ENCODE measurements at places on chromosomes 7 and 10. TPM values are rescaled to one million over a fixed set of nuclear protein-coding genes. Genes with fewer than 3 reads are reported as not detected.

Gene RTKN2
- total RNA-seq, result 0.09 TPM

Gene MOSPD3
- 11.1 TPM for total RNA-seq

Gene VAX1
- total RNA-seq, result not detected

Gene RNF148
- 0.61 TPM for total RNA-seq

Gene DNA2
- 3.8 TPM for total RNA-seq

Gene PLCE1
- total RNA-seq, result 12.4 TPM

Gene SLC26A5
- total RNA-seq, result not detected

Gene UBTD1
- total RNA-seq, result 27.6 TPM

Gene DDX50
- total RNA-seq, result 24.1 TPM

Gene ACHE
- 13.7 TPM for total RNA-seq

Gene C7orf57
- not detected for total RNA-seq

Gene LOXL4
- total RNA-seq, result 0.59 TPM

Gene DENND11
- total RNA-seq, result 11.4 TPM

Gene CFAP46
- 1.7 TPM for total RNA-seq

Gene CCDC136
- 6.5 TPM for total RNA-seq

GRCh38 chr7:35463751-35464150, 209.9 kb upstream of the TBX20 start:
- no peak for DNase-seq

- peak; percentile 42 for DNase-seq
Observed at GRCh38 chr7:44067064-44067951, 1.9 kb upstream of the PGAM2 start.

DNA sequence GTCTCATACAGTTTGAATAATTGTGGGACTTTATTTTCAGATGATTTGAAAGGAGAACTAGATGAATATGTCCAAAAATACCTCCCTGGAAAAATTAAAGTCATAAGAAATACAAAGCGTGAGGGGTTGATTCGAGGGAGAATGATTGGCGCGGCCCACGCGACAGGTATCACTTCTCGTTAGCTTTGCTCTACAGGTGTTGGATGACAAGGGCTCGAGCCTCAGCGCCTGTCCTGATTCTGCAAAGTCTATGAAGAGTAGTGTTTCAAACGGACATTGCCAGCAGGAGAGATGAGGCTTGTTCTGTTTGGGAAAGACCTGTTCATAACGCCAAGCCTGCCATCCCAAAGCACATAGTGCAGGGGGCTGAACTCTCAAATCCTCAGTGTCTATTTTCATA, 79.7 kb downstream of the GALNT11 start:
- DNase-seq, result no peak

DNA sequence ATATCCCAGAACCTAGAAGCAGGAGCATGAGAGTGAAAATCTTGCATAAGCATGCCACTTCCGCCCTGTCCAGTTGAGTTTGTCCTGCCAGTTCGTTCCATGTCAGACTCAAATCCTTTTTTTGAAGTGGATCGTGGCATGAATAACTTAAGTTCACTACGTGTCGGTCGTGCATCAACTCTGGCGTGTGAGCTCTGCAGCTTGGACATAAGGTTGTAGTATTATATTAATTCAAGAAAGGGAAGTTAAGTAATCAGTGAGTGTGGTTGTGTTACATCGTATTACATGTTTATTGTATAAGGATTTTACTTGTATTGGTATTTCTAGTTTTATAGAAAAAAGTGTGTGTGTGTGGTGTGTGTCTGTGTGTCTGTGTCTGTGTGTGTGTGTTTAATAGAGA, 23.0 kb downstream of the CDC123 start:
- DNase-seq, result no peak

DNA sequence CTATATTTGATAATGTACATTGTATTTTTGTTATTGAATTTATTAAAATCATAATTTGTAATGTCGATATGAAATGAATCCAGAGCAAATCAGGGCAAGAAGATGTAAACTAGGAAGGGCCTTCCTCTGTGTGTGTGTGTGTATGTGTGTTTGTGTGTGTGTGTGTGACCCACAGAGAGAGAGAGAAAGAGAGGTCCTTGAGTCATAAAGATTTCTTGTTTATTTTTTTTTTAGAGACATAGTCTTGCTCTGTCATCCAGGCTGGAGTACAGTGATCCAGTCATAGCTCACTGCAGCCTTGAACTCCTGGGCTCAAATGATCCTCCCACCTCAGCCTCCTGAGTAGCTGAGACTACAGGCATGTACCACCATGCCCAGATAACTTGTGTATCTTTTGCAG, 50.7 kb downstream of the INPP5F start:
- DNase-seq, result no peak

DNA sequence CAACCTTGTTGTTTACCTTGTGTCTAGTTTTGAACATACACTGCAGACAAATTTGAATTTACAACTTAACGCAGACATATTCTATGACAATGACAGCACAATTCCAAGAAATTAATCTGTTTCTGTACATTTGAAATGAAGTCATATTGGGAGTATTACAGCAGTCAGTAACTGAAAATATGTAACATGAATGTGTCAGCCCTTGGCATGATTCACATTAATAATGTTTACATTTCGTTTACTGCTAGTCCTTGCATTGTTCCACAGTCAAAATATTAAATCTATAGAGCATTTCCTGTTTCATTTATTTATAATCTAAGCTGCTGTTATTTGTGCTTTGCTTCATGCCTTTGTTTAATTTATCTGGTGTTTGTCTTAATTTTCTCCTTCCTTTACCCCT, 80.4 kb downstream of the NOC3L start:
- DNase-seq, result no peak

DNA sequence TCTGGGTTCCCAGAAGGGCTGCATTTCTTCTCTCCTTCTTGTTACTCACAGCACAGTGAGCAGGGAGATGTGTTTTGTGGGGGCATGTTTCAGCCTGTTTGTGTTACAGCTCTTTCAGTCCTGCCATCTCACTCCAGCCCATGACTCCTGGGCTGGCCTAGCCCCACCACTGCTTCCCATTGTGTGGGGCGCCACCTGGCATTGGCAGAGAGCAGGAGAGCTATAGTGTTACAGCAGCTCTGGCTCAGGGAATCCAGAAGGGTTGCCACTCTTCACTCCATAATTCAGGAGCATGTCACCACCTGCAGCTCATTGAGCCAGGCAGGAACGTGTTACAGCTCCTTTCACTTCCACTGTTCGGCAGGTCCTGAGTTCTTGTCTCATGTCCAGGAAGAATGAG, 30.0 kb downstream of the CLDN12 start:
- no peak for DNase-seq

DNA sequence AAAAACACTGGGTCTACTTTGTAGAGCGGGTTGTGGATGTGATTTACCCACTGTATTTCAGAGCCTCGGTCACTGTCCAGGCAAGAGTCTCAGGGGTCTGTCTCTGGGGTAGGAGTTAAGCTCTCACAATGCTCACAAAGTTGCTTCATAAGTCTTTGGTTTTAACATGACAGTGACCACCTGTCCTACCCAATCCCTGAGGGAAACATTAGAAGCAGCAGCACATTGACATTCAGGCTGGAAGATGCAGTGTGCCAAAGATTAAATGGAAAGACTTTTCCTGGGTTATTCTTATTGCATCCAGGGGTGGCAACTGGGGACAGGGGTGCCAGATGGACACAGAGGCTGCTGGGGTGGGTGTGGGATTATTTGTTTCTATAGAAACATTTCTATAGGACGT, 330.0 kb downstream of the RNLS start:
- no peak for DNase-seq

GRCh38 chr10:109996225-109996624, 11.6 kb upstream of the ADD3 start:
- DNase-seq, result no peak

GRCh38 chr10:7572391-7572790, 94.4 kb downstream of the ITIH5 start:
- peak; percentile 60 for DNase-seq

GRCh38 chr10:114021717-114022680, 21.7 kb upstream of the ADRB1 start:
- DNase-seq, result peak; percentile 92

- no peak for DNase-seq
Observed at GRCh38 chr7:133095119-133095671, 13.3 kb upstream of the CHCHD3 start.

DNA sequence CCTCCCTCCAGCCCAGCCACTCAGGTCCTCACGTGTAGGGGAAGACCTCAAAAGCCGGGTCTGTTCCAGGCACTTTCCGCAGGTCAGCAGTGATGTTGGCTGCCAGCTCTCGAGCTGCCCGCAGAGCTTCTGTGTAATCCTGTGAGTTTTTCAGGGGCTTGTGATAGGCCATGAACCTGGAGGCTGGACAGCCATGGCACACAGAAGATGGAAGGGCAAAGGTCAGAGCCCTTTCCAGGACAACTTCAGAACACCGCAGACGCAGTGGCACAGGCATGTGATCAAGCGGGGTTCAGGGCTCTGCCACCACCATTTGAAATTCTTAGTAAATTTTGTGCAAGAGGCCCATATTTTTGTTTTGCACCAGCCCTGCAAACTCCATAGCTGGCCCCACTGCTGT, 24.0 kb downstream of the NPC1L1 start:
- no peak for DNase-seq

DNA sequence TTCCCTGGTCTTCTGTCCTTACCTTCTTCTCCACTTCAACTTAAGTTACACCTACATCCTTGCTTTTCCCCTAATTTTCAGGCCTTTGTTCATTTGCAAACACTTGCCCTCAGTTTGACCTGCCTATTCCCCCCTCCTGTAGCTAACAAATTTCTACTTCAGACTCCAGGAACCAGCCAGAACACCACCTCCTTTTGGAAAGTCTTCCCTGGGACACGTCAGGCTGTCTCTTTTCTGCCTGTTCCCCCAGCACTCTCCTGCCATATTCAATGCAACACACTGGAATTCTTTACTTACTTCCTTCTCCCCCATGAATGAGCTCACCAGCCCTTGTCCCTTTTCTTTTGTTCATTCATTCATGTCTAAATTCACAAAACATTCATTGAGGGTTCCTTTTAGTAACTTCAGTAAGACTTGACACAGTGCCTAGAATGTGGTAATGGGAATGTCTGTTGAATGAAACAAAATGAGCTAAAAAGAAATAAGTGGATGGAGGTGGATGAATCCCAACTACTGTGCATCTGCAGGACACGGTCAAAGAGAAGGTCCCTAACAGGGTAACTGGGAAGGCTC, 478.0 kb downstream of the KCNMA1 start:
- no peak for DNase-seq

- DNase-seq, result no peak
Observed at GRCh38 chr7:124086843-124087242, 54.0 kb upstream of the TMEM229A start.

GRCh38 chr7:97014145-97014750, 8.9 kb downstream of the DLX6 start:
- no peak for DNase-seq

- DNase-seq, result no peak
Observed at GRCh38 chr7:5020098-5020497, 25.6 kb upstream of the RBAK start.
